Type B pancreatic cell (in vitro differentiated cells): ENCODE measurements at places on chromosomes 6 and 20. TPM values are rescaled to one million over a fixed set of nuclear protein-coding genes. Genes with fewer than 3 reads are reported as not detected.
A peak's percentile ranks its signal among the peaks of the same experiment; 100 is the strongest.

DNA sequence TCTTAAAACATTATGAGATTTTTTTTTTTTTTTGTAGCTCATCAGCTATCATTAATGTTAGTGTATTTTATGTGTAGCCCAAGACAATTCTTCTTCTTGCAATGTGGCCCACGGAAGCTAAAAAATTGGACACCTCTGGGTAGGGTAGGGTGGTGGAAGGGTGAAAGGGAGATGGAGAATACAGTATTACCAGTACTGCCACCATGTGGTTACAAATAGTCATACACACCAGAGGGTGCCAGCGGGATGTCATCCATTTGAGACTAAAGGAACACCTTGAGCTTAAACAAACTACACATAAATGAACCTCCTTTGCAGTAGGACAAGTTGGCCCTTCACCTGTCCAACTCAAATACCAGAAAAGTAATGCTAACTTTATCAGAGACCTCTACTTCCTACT, 601.9 kb downstream of the HTR1B start:
- no peaks in the 10 kb centered on the region for H3K27me3 ChIP-seq
- no peaks in the 10 kb centered on the region for H3K4me1 ChIP-seq
- H3K36me3 ChIP-seq = no peaks in the 10 kb centered on the region
- H3K27ac ChIP-seq = no peak overlapping the region
- no peak overlapping the region for H3K4me3 ChIP-seq
- no peak for DNase-seq

- DNase-seq = no peak
- H3K4me3 ChIP-seq = no peak overlapping the region
- peaks cover 54% of the 10 kb centered on the region for H3K36me3 ChIP-seq
- H3K27me3 ChIP-seq = no peaks in the 10 kb centered on the region
- H3K4me1 ChIP-seq = peaks cover 18% of the 10 kb centered on the region
Measured at GRCh38 chr20:2657674-2658073, 5.2 kb downstream of the NOP56 start.

- no peak overlapping the region for H3K4me3 ChIP-seq
- H3K27me3 ChIP-seq = no peaks in the 10 kb centered on the region
- no peak for DNase-seq
- no peaks in the 10 kb centered on the region for H3K4me1 ChIP-seq
- H3K27ac ChIP-seq = no peak overlapping the region
- no peaks in the 10 kb centered on the region for H3K36me3 ChIP-seq
Measured at GRCh38 chr20:58956078-58956477, 25.0 kb upstream of the NELFCD start.

- peaks cover 13% of the 10 kb centered on the region for H3K27me3 ChIP-seq
- H3K27ac ChIP-seq = peak overlapping the region; percentile 57
- peak overlapping the region; percentile 87 for H3K4me3 ChIP-seq
- peaks cover 32% of the 10 kb centered on the region for H3K36me3 ChIP-seq
- peaks cover 46% of the 10 kb centered on the region for H3K4me1 ChIP-seq
Measured at GRCh38 chr6:151323791-151324487, 67.4 kb downstream of the ZBTB2 start.

The OVOL2 gene
- total RNA-seq = 7.3 and 17.5 TPM in 2 replicates

The MLIP gene
- 0.43 TPM in 1 of 2 replicates, not detected in the other for total RNA-seq

The TNF gene
- total RNA-seq = not detected in 2 replicates

The PTP4A1 gene
- 85.6 and 133 TPM in 2 replicates for total RNA-seq

The RIMS4 gene
- 3.6 and 7.5 TPM in 2 replicates for total RNA-seq

The MROH8 gene
- 2.5 and 4.8 TPM in 2 replicates for total RNA-seq
